H4 (cell line): ENCODE measurements at places on chromosomes 1 and 21. TPM values are rescaled to one million over a fixed set of nuclear protein-coding genes. Genes with fewer than 3 reads are reported as not detected.

PGLYRP3 gene
- total RNA-seq, result not detected in 2 replicates

MXRA8 gene
- total RNA-seq, result 41.2 and 46.0 TPM in 2 replicates

GRCh38 chr1:109776206-109776835, 12.6 kb upstream of the EPS8L3 start:
- DNase-seq, result no peak

GRCh38 chr1:56297208-56297607, 282.2 kb downstream of the PLPP3 start:
- DNase-seq, result no peak

- no peak for DNase-seq
Observed at GRCh38 chr1:77300566-77300965, 18.7 kb downstream of the AK5 start.

GRCh38 chr1:153629971-153630370, 1.7 kb downstream of the S100A1 start:
- no peak for DNase-seq

DNA sequence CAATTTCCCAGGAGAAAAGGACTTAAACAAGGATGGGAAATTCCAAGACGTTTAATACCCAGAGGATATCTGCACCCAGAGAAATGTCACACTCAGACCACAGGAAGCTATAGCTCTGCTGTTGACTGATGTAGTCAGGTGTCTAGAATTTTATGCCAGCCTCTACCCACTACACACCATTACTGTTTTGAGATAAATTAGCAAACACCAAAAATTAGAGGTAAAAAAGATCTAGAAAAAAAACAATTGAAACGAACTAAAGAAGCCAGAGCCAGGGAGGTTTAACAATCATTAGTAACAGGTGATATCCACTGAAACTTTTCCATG, 519.9 kb downstream of the SMYD3 start:
- no peak for DNase-seq
